Stimulated activated CD4-positive, alpha-beta T cell treated with anti-CD3 and anti-CD28 coated beads, Interleukin-12 subunit alpha, Interleukin-12 subunit beta, amount 100 ng/mL, for 48 hours (primary cell): ENCODE measurements at places on chromosomes 6 and 20.

DNA sequence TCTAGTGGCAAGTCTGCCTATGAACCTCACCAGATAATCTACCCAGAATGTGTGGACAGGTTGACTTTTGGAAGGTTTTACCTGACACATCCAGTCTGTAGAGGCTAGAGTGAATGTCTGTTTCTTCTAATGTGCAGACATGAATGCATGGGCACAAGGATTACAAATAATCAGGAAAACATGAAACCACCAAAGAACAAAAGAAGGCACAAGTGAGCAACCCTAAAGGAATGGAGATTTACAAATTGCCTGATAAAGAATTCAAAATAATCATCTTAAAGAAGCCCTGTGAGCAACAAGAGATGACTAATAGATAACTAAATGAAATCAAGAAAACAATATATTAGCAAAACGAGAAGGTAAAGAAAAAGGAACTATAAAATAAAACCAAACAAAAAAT lies 876.1 kb upstream of the ADGRB3 start:
- DNase-seq = no peak

- DNase-seq = no peak
These were observed 169.0 kb upstream of the MCHR2 start for GRCh38 chr6:100163035-100163434.

DNA sequence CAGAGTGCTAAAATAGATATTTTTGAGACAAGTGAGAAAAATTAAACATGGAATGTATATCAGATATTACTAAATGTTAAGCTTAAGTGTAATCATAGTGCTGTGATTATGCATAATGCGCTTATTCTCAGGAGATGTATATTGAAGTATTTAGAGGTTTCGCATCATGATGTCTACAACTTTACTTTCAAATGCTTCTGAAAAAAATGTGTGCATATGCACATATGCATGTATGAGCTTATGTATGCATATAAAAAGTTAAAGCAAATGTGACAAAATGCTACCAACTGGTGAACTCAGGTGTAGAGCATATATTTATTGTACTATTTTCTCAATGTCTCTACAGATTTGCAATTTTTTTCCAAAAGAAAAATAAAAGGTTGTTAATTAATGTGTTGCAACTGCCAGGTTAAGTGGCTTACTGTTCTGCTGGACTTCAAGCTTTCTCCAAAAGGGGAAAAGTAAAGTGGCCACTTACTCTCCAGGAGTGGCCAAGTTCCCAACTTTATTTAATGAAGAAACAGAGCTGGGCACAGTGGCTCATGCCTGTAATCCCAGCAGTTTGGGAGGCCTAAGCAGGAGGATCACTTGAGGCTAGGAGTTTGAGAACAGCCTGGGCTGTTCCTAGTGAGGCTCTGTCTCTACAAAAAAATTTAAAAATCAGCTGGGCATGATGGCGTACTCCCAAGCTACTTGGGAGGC lies 48.9 kb downstream of the B4GALT5 start:
- no peak for DNase-seq

DNA sequence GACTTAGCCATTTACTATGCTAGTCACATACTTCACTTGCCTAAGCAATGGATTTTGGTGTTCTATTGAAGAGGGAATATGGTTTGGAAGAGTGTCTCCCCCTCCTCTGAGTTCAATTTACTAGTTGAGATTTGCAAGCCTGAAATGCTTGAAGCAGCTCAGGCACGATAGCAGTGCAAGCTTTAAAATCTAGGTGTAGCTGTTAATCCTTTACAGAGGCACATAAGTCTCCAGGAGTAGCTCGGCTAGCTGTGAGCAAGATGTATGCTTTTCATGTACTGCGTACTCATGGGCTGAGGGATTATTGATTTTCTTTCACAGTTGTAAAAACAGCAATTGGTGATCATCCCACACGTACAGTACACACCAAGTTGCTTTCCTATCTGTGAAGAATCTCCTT lies 726 bp downstream of the FLRT3 start:
- DNase-seq = no peak

DNA sequence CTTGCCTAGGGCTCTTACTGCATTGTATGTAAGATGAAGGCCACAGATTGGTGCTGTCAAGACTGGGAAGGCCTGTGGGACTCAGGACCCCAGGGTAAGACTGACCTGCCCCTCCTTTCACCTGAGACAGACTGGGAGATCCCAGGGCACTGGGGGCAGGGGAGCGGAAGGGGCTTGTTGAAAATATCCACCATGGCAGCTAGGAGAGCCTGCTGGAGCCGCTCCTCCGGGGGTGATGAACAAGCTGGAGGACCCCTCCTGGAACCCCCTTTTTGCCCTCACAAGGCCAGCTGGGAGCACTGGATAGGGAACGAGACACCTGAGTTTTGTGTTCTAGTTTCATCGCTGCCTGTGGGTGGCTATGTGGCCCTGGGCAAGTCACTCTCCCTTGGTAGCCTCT lies 9.2 kb upstream of the SDCBP2 start:
- DNase-seq = no peak

DNA sequence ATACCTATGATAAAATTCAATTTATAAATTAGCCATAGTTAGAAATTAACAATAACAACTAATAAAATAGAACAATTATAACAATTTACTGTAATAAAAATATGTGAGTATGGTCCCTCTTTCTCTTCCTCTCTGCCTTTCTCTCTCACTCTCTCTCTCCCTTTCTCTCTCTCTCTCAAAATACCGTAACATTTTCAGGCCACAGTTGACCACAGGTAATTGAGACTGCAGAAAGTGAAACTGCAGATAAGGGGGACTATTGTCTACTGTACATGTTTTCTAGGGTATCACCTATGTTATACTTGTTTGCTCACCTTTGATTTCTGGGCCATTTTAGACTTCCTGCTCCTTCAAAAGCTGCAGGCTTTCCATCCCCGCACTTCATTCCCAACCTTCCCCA lies 46.8 kb downstream of the LY86 start:
- DNase-seq = no peak

GRCh38 chr6:107185391-107185970 lies 70.2 kb upstream of the BEND3 start:
- DNase-seq = no peak

GRCh38 chr20:4905195-4905594 lies 96.1 kb downstream of the SLC23A2 start:
- DNase-seq = no peak

DNA sequence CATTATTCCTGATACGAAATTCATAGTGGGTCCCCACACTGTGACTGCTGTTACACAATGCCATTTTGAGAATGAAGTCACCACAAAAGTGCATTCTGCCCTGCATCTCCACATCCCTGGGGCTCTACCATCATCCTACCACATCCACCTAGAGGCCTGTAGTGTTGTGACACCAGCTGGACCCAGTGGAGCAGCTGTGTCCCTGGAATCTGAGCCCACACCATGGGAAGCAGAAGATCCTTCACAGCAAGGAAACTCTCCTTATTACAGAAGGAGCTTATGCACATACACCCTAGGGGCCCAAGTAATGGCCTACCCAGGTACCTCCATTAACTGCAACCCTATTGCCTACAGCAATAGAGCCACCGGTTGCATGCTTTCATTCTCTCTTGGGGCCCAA lies 566.6 kb upstream of the EPHA7 start:
- no peak for DNase-seq
